Thoracic aorta (tissue), 2 donors: ENCODE measurements at places on chromosomes 13 and 19. TPM values are rescaled to one million over a fixed set of nuclear protein-coding genes. Genes with fewer than 3 reads are reported as not detected.

Gene SERTM1
- not detected for total RNA-seq

DNA sequence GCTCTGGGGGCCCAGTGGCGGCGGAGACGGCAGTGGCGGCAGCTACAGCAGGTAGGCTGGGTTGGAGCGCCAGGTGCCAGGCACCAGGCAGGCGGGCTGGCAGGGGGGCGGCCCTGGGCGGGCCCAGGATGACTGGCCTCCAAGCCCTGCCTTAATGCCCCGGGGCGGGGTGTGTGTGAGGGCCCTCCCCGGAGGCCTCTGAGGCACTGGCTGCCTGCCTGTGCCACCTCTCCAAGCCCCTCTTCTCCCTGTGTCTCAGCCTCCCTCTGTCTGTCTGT is at the start of gene KLK11:
TSS of gene KLK11 (minus strand) at position 63 of the 278 bp plus-strand sequence. CDS start 985 bp downstream, outside the sequence.
- H3K27ac ChIP-seq, result no peak within 1 kb of the TSS
- H3K36me3 ChIP-seq, result no peaks in the 10 kb centered on the region
- no peak for DNase-seq
- H3K4me1 ChIP-seq, result no peaks in the 10 kb centered on the region

DNA sequence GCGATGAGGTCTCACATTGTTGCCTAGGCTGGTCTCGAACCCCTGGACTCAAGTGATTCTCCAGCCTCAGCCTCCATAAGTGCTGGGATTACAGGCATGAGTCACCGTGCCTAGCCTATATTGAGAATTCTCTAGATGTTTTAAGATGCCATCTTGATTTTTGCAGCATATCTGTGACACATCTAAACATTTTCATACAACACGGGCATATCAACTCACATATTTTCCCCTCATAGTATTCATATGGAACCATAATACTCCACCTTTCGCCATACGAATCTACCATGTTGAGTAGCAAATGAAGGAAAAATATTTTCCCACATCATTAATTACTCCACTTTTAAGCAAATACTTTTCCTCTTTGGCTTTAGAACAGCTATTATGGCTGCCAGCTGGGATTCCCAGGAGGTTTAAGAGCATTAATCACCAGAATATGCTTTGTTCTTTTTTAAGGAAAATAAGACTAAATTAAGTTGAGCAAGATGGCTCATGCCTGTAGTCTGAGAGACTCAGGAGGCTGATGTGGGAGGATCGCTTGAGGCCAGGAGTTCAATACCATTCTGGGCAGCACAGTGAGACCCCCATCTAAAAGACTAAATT is 56.9 kb upstream of the GTF2F2 start:
- DNase-seq, result no peak
- H3K4me3 ChIP-seq, result no peak overlapping the region
- no peaks in the 10 kb centered on the region for H3K36me3 ChIP-seq
- no peak overlapping the region for H3K27ac ChIP-seq
- no peaks in the 10 kb centered on the region for H3K27me3 ChIP-seq

GRCh38 chr13:29702912-29703351 is 107.4 kb upstream of the SLC7A1 start:
- no peaks in the 10 kb centered on the region for H3K27me3 ChIP-seq
- H3K4me3 ChIP-seq, result peak overlapping the region; percentile 49
- DNase-seq, result no peak
- no peak overlapping the region for H3K27ac ChIP-seq

GRCh38 chr13:29852472-29853054 is 2.1 kb upstream of the UBL3 start:
- H3K27ac ChIP-seq, result no peak overlapping the region
- H3K36me3 ChIP-seq, result no peaks in the 10 kb centered on the region
- no peak for DNase-seq
- H3K4me3 ChIP-seq, result no peak overlapping the region
- no peaks in the 10 kb centered on the region for H3K27me3 ChIP-seq
